ENCODE measurements at places on chromosomes 7 and 10. TPM values are rescaled to one million over a fixed set of nuclear protein-coding genes. Genes with fewer than 3 reads are reported as not detected.

DYDC1 gene
- total RNA-seq, result not detected

HTR5A gene
- not detected for total RNA-seq

CDC14C gene
- not detected for total RNA-seq

ZFYVE27 gene
- 29.6 TPM for total RNA-seq

FAM180A gene
- total RNA-seq, result 3.1 TPM

TET1 gene
- total RNA-seq, result 4.2 TPM

PTN gene
- total RNA-seq, result 8.2 TPM

EXOC4 gene
- 110 TPM for total RNA-seq

KNDC1 gene
- 0.85 TPM for total RNA-seq

DNA2 gene
- total RNA-seq, result 6.2 TPM

HOXA10 gene
- not detected for total RNA-seq

CALHM2 gene
- 15.0 TPM for total RNA-seq

PRSS37 gene
- not detected for total RNA-seq

LRRN3 gene
- 10.5 TPM for total RNA-seq

CALCR gene
- total RNA-seq, result not detected

PDZD7 gene
- total RNA-seq, result 3.1 TPM

CH25H gene
- 1.4 TPM for total RNA-seq

CYP3A4 gene
- total RNA-seq, result not detected

OR2A5 gene
- total RNA-seq, result not detected

RBAK gene
- 9.9 TPM for total RNA-seq

PON3 gene
- total RNA-seq, result under 0.01 TPM

ZNF138 gene
- total RNA-seq, result 6.5 TPM

TMEM106B gene
- 84.6 TPM for total RNA-seq

UCN3 gene
- not detected for total RNA-seq

GNA12 gene
- total RNA-seq, result 27.0 TPM

TSPAN15 gene
- 1.7 TPM for total RNA-seq

HEPACAM2 gene
- 0.28 TPM for total RNA-seq

ICA1 gene
- not detected for total RNA-seq

ACSL5 gene
- 0.96 TPM for total RNA-seq

HYAL4 gene
- total RNA-seq, result not detected

LRRC18 gene
- not detected for total RNA-seq

CTAGE4 gene
- total RNA-seq, result 0.28 TPM
